HT1080 (cell line): ENCODE measurements at places on chromosomes 7 and 10. TPM values are rescaled to one million over a fixed set of nuclear protein-coding genes. Genes with fewer than 3 reads are reported as not detected.

The VSTM2A gene
- not detected in 2 replicates for total RNA-seq

The CASP7 gene
- total RNA-seq: 28.7 and 32.0 TPM in 2 replicates

The KNDC1 gene
- total RNA-seq: not detected in 2 replicates

The MRLN gene
- 0.43 TPM in 1 of 2 replicates, not detected in the other for total RNA-seq

The SCIN gene
- total RNA-seq: 0.03 TPM in 1 of 2 replicates, not detected in the other

The CCL24 gene
- total RNA-seq: not detected in 2 replicates

The NXPH1 gene
- not detected in 2 replicates for total RNA-seq

The RBP3 gene
- total RNA-seq: not detected in 2 replicates

The TAS2R41 gene
- total RNA-seq: not detected in 2 replicates

The PCDH15 gene
- 0.14 TPM in 1 of 2 replicates, not detected in the other for total RNA-seq

The TLX1 gene
- not detected in 2 replicates for total RNA-seq

The LIPK gene
- not detected in 2 replicates for total RNA-seq

The WDR91 gene
- total RNA-seq: 3.9 and 4.1 TPM in 2 replicates

The H2AZ2 gene
- 362 and 397 TPM in 2 replicates for total RNA-seq

The FEZF1 gene
- not detected in 2 replicates for total RNA-seq

The UPK3BL2 gene
- total RNA-seq: 4.7 and 6.4 TPM in 2 replicates

The HPSE2 gene
- not detected in 2 replicates for total RNA-seq

The SLC18A3 gene
- not detected in 2 replicates for total RNA-seq

The HSPA14 gene
- 32.3 and 33.0 TPM in 2 replicates for total RNA-seq

The OR2A7 gene
- total RNA-seq: not detected in 2 replicates

The SUN3 gene
- total RNA-seq: not detected in 2 replicates

The ZCCHC24 gene
- total RNA-seq: 6.4 and 9.4 TPM in 2 replicates
